Stimulated activated CD4-positive, alpha-beta T cell treated with anti-CD3 and anti-CD28 coated beads, Interleukin-4, amount 100 ng/mL, for 24 hours (primary cell): ENCODE measurements at places on chromosomes 7 and 10.

DNA sequence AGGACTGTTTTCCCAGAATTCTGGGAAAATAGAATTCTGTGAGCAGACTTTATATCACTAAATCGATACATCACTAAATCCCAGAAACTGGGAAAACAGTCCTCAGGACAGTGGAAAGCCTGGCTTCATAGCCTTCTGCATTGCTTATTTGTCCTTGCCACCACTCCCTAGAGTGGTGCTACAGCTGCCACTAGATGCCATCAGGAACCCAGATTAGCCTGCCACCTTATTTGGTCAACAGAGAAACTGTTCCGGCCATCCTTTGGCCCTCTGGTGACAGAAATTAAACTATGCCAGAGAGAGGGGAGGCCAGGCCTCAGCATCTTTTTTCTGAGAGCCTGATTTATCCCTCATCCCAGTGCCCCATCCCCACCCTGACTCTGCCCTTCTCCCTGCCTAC lies 19.6 kb upstream of the NFKB2 start:
- DNase-seq, result no peak

DNA sequence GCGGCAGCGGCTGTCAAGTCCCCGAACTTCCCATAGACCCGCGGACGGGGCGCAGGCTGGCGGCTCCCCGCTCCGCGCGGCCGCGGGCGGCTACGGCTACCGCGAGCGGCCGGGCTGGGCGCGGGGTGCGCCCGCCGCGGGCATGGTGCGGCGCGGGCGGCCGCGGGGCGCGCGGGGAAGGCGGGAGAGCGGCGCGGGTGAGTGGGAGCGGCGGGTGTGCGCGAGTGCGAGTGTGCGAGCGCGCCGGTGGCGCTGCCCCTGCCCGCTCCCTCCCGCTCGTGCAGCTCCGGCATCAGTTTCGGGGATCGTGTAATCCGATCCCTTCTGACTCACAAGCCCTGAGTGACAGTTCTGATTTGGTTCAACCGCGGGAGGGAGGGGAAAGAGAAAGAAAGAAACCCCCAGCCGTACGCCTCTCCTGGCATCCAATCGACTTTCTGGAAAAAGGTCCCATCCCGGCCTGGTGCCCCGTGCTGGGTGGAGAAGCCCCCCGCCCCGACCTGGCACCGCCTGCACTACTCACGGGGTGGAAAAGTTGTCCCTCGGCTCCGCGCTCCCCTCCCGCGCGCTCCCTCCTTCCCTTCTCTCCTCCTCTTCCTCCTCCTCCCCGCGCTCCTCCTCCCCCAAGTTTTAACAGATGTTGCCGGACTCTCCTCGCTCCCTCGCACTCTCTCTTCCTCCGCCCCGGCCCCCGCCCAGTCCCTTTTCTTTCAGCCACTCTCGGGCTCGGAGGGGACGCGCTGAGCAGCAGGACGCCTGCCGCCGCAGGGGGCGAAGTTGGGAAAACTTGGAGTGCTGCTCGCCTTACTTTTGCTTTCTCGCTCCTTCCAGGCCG lies at the start of gene GLI3:
Gene GLI3, minus strand, starts transcription at position 234 of the 835 bp plus-strand sequence. CDS start 13,956 bp downstream, outside the sequence.
- peak; percentile 20 for DNase-seq

GRCh38 chr7:4268040-4268965 lies 413.8 kb upstream of the FOXK1 start:
- DNase-seq, result no peak

DNA sequence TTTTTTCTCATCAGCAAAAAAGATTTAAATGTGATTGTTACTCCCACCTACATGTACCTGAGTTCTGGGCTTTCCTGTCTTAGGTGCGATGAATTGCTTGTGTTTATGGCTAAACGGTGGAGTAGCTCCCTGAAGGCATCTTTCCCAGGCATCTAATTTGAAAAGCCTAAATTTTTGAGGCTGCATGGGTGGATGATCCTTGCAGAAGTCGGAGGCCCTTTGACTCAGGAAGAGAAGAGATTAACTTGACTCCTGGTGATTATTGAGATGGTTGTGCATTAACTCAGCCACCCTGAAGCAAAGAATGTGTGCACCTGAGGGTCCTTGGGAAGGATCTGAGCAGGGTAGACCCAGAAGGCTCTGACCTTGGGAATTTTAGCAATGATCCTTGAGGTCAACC lies 155.6 kb upstream of the SEMA3C start:
- no peak for DNase-seq

DNA sequence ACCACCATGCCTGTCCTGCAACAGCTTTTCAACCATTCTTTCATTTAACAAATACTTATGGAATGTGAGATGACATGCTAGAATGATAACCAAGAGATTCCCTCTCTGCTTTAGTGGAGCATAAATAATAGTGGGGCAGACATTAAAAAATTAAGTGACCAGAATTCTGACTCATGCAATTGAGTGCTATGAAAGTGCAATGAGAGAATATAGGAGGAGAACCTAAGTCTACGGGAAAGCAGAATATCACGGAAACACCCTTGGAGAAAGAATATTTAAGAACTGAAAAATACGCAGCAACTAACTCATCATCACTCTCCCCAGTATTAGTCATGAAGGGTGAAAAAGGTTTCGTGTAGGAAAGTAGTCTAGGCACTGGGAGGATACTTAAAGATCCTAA lies 7.1 kb downstream of the KIF5B start:
- DNase-seq, result no peak

DNA sequence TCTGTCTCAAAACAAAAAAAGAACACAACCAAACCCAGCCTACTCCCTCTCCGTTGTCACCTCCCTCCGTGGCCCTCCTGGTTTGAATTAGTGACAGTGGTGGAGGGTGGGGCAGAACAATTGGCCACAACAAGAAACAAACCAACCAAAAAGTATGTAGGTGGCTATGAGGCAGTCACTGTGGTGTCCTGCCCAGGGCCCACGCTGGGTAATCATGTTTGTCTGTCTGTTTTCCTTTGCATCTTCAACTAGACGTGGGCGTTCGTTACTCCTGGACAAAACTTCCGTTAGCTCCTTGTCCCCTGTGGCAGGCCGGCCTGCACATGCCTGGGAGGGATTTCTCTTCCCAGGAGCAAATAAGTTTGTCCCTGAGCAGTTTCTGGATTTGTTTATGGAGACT lies 78.4 kb downstream of the XRCC2 start:
- no peak for DNase-seq

DNA sequence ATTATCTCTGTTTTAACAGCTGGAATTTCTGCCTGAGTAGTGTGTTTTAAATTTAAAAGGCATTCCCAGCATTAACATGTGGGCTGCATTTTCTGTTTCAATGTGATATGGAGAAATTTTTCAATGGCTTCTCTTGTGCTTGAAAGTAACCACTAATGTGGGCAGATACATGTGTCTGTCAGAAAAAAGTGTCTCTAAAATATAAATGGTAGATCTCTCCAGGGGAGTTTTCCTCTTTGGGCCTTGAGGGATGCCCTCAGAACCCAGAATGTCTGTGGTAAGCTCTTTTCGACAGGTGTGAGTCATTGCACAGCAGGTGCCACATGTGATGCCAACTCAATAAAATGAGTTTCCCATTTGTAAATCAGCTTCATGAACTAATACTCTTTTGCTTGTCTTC lies 221.1 kb downstream of the SEMA3E start:
- no peak for DNase-seq

DNA sequence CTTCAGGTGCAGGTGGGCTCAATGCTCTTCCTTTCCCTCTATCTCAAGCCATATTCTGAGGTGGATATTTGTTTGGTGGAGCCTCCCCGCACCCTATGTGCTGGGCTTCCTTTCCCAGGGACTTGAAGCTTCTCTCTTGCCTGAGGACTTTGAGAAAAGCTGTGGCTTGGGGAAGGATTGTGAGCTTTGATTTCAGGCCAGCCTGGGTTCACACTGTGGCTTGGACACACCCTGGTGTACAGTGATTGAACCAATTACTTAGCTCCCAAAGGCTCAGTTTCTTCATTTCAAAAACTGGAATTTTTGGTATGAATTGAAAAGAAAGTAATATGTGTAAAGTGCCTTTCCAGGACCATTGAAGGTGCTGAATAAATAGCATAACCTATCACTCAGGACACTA lies 224.5 kb upstream of the GLI3 start:
- DNase-seq, result no peak

DNA sequence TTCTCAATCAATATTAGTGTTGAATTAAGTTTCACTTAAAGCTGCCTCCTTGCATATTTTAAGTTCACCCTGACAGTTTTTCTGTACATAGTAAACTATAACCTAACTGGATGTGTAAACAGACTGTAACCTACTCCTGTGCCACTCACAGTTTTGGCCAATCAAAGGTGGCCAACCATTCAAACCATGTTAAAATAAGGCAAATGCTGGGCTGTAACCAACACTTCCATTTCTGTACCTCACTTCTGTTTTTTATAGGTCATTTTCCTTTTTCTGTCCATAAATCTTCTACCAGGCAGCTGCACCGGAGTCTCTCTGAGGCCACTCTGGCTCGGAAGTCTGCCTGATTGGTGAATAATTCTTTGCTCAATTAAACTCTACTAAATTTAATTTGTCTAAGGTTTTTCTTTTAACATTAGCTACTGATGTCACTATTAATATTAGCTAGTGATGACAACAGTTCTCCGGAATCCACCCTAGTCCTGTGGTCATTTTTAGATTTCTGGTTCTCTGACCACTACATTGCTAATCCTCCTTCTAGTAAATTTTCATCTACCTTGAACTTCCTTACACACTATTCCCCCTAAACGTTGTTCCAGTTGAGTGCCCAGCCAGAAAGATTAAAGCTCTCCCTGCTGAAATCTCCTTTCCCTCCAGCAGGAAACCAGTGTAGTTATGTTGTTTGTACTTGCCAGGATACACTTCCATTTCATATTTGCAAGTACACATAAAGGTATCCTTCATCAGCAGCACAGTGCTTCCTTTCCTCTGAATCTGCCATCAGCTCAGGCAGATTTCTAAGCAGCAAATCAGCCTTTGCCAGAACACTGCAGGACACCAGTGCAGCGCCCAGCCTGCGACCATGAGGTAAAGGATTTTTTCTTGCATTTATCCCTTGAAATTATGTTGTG lies 18.6 kb upstream of the IFIT2 start:
- no peak for DNase-seq

GRCh38 chr7:102270178-102270887 lies 16.3 kb upstream of the SH2B2 start:
- no peak for DNase-seq

DNA sequence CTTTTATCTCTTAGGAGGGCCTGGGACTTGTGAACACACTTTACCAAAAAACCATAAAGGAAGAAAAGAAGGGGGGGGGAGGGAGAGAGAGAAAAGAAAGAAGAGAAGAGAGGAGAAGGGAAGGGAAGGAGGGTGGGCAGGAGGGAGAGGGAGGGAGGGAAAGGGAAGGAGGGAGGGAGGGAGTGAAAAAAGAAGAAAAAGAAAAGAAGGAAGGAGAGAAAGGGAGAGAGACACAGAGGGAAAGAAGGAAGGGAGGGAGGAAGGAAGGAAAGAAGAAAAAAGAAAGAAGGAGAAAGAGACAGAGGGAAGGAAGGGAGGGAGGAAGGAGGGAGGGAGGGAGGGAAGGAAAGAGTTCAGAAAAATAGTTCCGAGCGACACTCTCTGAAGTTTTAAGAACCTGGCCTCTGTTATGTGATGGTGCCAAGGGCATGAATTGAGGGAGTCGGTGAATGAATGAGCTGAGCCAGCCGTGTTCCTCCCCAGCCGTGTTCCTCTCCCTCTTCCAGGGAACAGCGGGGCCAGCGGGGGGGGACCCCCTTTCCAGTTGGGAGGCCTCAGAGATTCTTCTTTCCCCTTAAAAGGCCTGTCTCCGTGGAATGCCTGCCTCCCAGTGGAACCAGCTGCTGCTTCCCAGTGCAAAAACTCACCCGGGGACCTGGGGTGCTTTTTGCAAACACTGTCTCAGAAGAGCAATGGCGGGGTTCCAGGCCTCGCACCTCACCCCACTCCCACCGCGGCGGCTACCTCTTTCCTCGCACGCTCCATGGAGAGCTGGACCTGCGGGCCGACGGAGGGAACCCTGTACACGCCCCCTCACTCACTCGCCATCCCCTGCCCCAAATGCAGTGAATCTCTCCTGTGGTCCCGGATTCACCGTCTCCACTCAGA lies 84.1 kb downstream of the FOXL3 start:
- no peak for DNase-seq

DNA sequence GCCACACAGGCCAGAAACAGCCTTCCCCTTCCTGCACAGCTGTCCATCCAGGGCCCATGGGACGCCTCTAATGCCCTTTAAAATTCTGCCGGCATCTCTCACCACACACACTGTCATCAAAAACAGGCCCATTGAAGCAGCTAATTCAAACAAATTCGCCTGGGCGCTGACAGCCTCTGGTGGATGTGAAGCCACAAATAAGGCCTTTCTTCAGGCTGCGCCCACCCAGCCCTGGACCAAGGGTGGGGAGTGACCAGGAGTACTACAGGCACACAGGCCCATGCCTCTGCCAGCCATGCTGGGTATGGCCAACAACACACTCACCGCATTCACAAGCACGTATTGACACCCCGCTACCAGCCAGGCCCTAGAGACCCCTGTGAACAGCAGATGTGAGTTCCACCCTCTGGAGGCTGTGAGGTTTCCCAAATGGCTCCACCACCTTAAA lies 54.6 kb downstream of the SLIT1 start:
- no peak for DNase-seq

DNA sequence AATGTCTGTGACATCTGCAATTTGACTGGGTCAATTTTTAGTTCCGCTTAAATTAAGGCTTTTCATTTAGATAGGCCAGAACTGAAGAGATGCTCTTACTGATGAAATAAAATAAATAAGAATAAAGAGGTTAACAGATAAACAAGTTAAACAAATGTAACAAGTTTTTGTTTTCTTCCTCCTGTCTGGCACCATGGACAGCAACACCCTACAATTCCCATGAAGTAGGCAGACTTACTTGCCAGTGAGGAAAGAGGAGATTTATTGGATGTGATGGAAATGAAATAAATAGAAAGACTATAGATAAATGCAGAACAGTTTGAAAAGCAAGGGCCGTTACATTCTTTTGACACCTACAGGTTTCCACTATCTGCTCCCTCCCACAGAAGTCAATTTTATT lies 118.5 kb downstream of the AMPH start:
- DNase-seq, result no peak

GRCh38 chr7:77714195-77714594 lies 17.9 kb downstream of the RSBN1L start:
- no peak for DNase-seq

DNA sequence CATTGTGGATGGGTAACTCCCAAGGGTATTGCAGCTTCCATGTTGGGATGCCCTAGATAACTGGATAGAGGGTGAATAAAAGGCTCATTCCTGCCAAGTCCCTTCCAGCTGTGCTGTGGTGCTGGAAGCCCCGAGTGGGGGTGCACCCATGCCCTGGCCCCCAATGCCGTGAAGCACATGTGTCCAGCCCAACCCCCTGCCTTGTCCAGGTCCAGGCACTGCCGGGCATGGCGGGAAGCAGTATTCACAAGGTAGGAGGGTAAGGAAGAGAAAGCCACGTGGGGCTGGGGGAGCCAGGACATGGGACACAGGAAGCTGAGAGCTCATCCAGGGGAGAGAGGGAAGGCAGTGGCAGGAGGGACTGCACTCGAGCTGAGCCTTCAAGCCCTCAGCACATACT lies 148.2 kb upstream of the CDCA7L start:
- DNase-seq, result no peak

- no peak for DNase-seq
Observed at GRCh38 chr10:124233546-124234138, 140.2 kb upstream of the CHST15 start.

DNA sequence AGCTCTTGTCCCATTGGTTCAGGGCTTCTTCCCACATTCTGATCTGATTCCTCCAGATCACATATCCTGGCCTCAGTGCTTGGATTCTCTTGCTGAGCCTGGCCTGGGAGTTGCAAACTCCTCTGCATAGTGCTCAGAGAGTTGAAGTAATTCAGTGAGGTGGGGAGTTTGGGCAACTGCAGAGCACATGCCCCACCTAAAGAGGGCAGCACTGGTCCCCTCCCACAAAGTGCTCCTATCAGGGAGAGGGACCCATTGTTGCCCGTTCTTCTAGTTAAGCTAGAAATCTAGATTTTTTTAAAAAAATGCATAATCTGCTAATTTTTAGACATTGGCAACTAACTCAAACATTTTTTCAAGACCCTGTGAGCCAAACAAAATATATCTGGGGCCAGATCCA lies 45.1 kb downstream of the CHN2 start:
- no peak for DNase-seq
